ENCODE measurements at places on chromosomes 4 and X.
A peak's percentile ranks its signal among the peaks of the same experiment; 100 is the strongest.

DNA sequence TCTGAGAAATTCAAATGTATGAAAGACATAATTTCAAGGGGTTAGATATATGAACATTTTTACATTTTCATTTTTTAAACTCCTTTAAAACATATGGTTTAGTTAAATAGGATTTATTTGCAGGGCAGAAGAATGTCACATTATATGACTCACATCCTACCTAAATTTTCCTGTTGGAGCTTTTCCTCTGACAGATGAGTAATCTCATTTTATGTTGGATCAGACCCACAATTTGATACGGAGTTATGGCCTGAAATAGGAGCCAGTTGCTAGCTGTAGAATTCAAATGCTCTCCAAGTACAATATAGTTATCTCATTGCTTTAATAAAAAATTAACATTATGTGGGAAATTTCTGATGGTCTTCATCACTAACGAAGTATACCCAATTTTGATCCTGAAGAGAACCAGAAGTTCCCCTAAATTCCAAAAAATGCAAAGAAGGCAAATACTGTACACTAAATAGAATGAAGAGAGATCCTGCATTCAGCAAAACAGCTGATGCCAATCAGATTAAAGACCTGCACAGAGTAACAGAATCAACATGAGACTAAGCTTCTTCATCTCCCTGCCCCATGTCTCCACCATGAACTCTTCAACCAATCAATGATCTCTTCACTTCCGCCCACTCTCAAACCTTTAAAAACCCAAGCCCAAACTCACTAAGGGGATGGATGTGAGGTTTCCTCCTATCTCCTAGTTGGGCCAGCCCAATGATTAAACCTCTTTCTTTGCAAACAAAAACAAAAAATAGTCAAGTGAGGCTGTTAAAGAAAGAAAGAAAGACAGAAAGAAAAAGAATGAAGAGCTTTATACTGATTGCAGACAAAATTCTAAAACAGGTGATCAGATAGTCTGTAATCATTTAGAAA, 10.9 kb upstream of the EXOSC9 start:
- peak; percentile 91 for DNase-seq

- peak; percentile 80 for DNase-seq
Observed at GRCh38 chr4:20272411-20272872, 20.7 kb downstream of the SLIT2 start.

- DNase-seq = no peak
Observed at GRCh38 chr4:42655921-42656678, 805 bp downstream of the ATP8A1 start.

DNA sequence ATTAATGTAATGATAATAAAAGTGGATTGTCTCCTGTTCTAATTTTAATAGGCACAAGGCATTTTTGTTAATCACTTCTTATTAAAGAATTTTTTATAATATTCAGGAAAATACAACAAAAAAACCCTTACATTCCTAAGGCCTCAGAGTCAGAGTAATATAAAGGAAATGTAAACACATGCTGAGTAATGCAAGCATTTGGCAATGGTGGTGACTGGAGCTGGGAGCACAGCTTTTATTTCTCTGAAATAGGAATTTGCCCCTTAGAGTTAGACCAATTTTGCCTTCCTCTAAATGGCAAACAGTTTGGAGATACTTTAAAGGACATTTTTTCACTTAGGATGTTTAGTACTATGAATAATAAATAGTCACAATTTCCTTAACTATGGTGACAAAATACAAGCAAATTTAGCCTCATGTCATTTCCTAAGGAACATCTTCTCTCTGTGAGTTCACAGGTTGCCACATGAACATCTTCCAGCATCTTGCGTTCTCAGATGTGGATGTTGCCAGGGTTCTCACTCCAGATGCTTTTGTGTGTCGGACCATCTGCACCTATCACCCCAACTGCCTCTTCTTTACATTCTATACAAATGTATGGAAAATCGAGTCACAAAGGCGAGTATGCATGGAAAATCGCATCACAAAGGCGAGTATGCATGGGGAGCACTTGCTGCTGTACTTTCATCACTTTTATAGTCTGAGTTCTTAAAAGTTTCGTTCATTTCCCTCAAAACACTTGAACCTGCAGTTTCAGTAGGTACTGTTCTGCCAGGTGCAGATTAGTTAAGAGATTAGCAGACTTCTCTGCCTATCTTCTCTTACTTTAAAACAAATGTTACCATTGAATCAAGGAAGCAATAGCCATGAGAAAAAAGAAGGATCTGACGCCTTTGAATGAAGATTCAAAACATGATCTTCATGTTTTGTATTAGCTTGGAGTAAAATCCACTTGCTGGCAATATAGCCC, 15.9 kb upstream of the F11 start:
- peak; percentile 57 for DNase-seq

DNA sequence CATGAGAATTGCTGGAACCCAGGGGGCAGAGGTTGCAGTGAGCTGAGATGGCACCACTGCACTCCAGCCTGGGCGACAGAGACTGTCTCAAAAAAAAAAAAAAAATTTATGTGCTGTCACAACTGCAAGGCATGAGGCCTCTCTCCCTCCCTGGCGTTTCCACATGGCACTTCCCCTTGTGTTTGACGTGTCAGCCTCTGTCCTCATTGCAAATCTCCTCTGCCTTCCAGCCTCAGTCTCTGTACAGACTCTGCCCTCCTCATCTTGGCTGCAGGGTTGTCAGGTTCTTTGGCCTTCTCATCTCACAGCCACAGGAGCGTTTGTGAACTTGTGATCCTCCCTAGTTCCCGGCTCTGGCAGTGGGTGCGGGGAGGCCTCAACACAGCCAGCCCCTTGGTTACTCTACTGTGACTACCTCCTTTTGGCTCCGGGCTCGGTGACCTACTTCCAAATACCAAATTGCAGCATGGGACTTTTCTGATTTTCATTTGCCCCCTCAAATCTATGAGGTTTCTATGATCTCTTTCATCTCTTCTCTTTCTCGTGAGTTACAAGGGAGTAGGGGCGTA, 250.0 kb downstream of the CBR4 start:
- DNase-seq = no peak

DNA sequence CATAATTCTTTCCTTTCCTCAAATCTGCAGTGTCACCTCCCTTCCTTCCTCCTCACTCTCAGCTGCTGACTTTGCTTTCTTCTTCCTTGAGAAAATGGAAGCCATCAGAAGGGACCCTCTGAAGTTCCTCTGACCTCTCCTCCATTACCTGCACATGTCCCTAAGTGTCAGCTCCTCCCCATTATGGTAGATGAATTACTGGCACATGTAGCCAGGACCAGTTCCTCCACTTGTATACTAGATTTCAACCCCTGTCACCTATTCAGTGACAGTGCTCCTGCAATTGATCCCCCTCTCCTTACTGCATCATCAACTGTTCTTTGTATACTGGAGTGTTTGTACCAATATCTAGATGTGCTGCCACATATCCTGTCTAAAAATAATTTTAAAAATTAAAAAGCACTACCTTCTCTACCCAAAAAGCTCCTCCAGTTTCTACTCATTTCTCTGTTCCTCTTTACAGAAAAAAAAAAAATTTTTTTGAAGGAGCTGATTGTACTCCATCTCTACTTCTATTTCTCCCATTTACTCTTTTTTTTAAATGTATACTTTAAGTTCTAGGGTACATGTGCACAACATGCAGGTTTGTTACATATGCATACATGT, 78.6 kb downstream of the CLCN5 start:
- DNase-seq = no peak

DNA sequence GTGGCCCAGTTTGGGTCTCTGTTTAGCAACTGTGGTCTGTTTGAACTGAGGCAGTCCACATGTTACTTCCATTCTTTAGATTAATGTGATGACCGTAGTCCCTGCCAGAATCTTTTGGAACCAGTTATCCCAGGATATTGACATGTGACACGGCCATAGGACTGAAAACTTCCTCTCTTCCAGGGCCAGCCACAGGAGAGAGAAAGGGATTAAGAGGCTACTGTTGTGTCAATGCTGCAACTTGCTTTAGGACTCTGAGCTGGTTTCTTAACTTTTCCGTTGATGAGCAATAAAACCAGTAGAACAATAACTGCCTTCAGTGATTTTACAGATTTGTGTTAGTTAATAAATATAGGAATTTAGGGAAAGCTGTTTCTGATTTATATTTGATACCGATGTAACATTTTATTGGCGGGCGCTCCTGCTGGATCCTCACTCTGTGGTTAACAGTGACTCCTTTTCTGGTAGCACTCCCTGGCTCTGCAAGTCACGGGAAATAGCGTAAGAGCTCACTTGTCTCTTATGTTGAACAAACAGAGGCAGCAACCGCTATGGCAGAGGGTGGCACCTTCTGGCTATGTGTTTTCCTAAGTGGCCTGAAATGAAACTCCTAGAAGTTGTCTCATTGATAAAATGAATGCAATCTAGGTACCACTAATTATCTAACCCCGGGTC, 2.5 kb downstream of the TENM3 start:
- DNase-seq = peak; percentile 67

GRCh38 chr4:145931403-145931802, 7.2 kb downstream of the ZNF827 start:
- DNase-seq = no peak

Measured in fibroblast of skin of right quadriceps (primary cell).